ENCODE measurements at places on chromosomes 7 and 10.

DNA sequence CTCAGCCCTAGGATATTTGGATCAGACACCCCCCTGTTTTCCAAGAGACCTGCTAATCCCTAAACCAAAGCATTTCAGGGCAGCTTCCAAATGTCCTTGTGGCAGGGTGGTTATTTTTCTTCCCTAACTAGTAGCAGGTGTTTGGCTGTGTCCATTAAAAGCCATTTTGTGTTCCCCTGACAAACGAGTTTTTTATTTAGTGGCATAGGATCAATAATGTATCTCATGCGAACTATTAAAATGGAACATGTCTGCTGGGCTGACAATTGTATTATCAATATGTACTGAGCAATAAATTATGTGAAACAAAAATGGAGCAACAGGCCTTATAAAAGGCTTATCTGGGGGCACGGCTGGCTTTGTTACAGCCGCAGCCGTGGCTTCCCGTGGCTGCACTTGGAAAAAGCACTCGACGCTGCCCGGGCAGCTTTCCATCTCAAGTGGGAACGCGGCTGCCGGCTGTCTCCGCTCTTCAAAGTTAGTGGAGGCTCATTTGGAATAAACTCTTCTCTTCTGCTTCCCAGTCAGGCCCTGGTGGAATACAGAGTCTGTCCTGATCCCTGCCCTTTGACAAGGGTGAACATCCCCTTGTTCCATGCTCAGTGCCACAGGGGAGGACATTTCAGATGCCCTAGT lies 554.3 kb downstream of the TYW1 start:
- no peak for DNase-seq

DNA sequence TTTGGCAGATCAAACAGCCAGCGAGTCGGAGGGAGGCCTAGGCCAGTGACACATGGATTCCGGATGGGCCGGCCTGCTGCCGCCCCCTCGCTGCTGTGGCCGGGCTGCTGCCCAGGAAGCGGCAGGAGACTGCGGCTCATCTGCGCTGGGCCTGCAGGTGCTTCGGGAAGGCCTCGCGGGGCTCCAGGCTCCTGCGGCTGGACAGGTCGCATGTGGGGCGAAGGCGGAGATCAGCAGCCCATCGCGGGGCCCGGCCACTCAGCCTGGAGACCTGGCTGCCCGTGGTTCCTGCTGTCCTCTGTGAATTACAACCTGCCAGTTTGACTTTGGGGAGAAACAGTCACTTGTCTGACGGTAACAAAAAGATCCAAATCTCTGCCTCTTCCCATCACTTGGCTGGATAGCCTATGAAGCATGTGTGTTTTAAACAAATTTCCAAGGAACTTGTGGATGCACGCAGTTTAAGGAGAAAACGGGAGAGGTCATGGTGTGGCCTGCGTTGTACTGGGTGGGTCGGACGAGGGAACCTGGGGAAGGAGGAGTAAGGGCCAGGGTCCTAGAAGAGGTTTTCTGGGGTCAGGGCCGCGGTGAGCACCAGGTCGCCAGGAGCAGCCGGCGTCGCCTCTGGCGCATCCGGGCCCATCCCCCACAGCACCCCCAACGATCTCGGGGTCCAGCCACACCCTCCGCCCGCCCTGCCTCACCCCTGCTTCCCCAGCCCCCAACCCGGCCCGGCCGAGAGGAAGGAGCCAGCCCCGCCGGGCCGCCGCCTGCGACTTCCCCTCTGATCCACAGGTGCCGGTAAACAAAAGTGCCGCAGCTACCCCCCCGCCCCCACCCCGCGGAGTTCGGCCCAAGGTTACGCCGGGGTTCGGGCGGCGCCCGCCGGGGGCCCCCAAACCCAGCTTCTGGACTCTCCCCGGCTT lies 1.6 kb downstream of the SPOCK2 start:
- no peak for DNase-seq

DNA sequence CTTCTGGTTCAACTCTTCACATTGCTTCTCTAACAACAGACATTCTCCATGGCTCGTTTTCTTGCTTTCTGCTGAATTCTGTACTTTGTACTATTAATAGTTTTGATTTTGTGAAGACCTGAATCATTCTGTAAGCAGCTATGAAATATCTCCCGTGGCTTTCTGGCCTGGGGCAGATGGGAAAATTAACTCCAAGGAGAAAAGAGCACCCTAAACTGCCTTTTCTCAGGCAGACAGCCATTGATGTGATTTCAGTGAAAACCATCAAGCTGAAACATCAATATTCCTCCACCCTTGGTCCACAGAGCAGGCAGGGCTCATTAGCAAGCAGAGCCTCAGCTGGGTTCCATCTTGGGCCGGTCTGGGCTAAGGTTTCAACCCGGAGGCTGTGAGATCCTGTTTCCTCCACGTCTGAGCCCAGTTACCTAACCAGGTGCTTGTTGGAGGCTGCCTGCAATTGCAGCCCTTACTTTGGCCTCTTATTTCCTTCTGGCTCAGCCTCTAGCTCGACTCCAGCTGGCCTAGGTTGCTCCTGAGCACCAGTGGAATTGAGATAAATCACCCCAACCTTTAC lies 21.1 kb upstream of the EZH2 start:
- DNase-seq = no peak

- DNase-seq = no peak
These were observed 36.6 kb upstream of the C7orf33 start for GRCh38 chr7:148553979-148554378.

- peak; percentile 90 for DNase-seq
These were observed 115.0 kb downstream of the FAM107B start for GRCh38 chr10:14659626-14660196.

DNA sequence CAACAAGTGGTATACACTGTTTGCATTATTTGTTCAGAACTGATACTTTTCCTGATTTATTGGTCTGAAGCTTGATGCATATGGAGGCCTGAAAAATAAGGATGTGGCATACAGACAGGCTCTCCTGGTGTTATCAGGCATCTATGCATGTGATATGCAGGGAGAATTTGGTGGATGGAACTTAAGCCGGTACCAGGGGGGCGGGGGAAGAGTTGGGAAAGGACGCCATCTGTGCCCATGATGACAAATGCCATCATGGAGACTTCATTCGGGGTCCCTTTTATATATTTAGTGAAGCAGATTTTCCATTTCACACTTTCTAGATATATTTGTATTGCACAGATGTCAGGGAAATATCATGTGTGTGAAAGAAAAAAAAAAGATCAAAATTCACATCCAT lies 5.4 kb downstream of the HECW1 start:
- DNase-seq = no peak

DNA sequence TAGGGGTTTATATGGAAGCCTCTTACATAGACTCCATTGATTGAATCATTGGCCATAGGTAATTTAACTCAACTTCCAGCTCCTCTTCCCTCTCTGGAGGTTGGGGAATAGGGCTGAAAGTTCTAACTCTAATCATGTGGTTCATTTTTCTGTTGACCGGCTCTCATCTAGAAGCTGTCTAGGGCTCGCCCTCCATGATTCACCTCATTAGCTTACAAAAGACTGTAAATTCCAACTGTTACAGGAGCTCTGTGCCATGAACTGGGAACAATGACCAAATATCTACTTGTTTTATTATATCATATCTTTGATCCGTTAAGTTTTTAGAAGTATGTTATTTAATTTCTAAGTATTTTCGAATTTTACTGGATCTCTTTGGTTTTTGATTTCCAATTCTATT lies 263.0 kb downstream of the TCF7L2 start:
- no peak for DNase-seq

GRCh38 chr10:15370212-15370855 lies 755 bp downstream of the FAM171A1 start:
- no peak for DNase-seq

GRCh38 chr10:69629897-69630650 lies at the start of gene FAM241B:
Gene FAM241B (plus strand): TSS chr10:69630247. CDS start chr10:69631744, 1,497 bp downstream.
- no peak for DNase-seq

GRCh38 chr7:155645662-155646061 lies 1.2 kb downstream of the RBM33 start:
- no peak for DNase-seq

DNA sequence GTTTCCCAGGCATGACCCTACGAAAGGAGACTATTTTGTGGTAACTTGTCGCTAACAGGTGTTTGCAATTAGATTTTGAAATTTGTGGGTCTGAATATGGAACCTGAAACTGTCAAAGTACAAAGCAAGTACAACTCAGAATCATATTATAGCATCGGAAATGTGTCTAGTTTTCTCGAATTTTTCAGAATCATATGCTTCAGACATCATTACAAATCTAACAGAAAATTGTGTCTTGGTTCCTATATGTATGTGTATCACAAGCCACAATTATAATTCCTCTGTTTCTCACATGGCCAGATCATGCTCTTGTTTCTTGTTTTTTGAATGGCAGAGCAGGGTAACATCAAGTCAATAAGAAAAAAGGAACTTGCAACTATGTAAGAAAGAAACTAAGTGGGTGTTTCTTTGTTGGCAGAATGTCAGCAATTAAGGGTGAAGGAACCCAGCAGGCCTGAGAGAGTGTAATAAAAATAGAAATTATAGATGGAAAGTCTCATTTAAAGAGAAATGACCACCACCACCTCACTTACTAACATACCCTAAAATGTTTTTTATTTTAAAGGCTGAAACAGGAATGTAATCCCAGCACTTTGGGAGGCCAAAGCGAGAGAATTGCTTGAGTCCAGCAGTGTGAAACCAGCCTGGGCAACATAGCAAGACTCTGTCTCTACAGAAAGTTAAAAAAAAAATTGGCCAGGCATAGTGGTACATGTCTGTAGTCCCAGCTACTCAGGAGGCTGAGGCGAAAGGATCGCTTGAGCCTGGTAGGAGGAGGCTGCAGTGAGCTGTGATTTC lies 51.3 kb downstream of the PRTFDC1 start:
- no peak for DNase-seq

DNA sequence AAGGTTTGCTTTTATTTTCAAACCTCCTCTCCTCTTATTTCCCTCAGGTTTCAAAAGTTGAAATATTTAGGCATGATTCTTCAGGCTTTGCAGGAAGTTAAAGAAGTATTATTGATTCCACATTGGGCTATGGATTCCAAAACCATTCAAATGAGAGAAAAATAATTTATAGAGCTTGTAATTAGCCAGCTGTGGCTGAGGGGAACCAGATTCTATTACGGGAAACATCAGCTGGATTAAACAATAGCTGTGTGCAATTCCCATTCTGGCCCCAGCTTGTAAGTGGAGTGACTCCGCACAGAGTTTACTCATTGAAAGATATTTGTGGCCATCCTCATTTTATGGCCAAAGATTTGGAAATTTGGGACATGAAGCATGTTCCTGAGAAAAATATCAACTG lies 77.0 kb upstream of the PHYHIPL start:
- no peak for DNase-seq

DNA sequence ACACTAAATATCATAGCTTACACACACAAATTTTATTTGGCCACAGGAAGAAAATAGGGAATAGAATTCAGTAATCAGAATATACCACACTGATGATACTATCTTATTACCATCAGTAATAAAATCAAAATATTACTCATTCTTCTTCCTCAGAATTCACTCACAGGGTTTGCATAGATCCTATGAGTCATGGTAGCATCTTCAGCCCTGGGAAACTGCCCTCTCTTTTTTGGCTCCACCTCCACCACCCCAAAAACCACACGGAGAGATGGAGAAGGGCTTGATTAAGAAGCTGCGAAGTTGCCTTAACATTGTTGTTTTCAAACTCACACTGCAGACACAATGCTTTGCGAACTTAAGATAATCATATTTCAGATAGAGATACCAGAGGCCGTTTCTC lies 154.1 kb upstream of the AHR start:
- DNase-seq = peak; percentile 55

- no peak for DNase-seq
These were observed 3.0 kb upstream of the CRYGN start for GRCh38 chr7:151442776-151443496.

- DNase-seq = no peak
These were observed 266.4 kb downstream of the SORCS3 start for GRCh38 chr10:104907521-104907920.

DNA sequence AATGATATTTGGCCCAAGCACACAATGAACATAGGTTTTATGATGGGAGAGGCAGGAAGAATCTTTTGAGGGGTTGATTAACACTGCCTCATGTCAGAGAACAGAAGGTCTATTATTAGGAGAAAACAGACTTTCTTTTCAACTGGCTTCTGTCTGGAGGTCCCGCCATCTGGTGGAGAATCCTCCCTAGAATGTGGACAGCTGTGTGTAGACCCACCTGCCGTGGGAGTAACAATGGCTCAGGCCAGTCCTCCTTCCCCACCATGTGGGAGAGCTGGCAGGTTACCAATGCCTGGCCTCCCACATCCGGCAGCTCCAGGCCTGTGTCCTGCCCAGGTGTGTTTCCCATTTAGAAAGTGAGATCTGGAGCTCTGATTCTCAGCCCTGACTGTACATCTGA lies 70.4 kb upstream of the AOAH start:
- DNase-seq = no peak

- peak; percentile 84 for DNase-seq
These were observed 189.6 kb upstream of the INHBA start for GRCh38 chr7:41892356-41893100.

DNA sequence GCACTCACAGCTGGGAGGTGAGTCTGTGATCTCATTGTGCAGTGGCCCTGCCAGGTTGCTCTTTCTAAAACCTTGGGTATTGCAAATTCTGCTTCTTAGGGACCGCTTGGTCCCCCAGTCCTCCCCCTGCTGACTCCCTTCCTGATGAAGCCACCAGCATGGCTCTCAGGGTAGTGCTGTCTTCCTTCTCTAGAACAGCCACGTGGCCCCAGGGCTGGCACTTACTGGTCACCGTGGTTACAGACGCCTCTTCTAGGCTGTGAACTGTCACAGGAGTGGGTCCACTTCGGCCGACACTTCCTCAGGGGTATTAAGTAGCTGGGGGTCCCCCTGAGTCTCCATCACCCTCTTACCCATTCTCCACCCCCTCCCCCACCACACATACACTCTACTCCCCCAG lies 2.7 kb upstream of the HTRA1 start:
- no peak for DNase-seq

GRCh38 chr7:43508461-43508860 lies 74.4 kb upstream of the STK17A start:
- no peak for DNase-seq

- peak; percentile 83 for DNase-seq
These were observed 17.9 kb upstream of the FIGNL1 start for GRCh38 chr7:50467817-50468610.

GRCh38 chr10:116168329-116168728 lies 104.7 kb downstream of the GFRA1 start:
- no peak for DNase-seq

GRCh38 chr10:48232717-48233447 lies 41.6 kb downstream of the FRMPD2 start:
- DNase-seq = no peak

GRCh38 chr10:110149259-110149658 lies 58.1 kb upstream of the MXI1 start:
- no peak for DNase-seq

- DNase-seq = no peak
These were observed 139.0 kb downstream of the SEPTIN14 start for GRCh38 chr7:55723621-55723941.

DNA sequence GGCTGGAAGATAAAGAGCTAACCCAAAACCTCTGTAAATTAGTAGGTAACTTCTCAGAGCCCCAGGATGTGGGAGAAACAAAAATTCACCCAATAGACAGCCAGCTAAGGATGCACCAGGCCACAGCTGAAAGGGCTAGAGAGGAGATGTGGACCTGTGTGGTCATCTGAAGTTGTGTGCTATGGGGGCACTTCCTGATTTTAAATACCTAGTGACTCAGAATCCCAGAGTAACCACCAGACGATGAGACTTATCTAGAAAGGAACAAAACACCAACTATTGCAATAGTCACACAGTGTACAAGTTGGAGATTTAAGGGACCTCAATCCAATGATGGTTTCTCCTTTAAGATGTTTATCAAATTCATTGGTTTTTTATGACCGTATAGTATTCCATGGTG lies 408.3 kb upstream of the ANKRD30A start:
- DNase-seq = no peak

Measured in NB4 (cell line).